WTC11 (cell line): ENCODE measurements at places on chromosomes 16 and 17. TPM values are rescaled to one million over a fixed set of nuclear protein-coding genes. Genes with fewer than 3 reads are reported as not detected.

FAM20A gene
- total RNA-seq: 1.3 to 5.8 TPM (median 2.0 TPM) in 3 replicates

OR1E1 gene
- total RNA-seq: not detected in 3 replicates

C17orf78 gene
- not detected in 3 replicates for total RNA-seq

CES5A gene
- not detected in 3 replicates for total RNA-seq

PRSS33 gene
- 0.18 to 0.44 TPM (median 0.24 TPM) in 3 replicates for total RNA-seq

STXBP4 gene
- 9.4 to 12.0 TPM (median 9.8 TPM) in 3 replicates for total RNA-seq

ALKBH5 gene
- 105 to 115 TPM (median 111 TPM) in 3 replicates for total RNA-seq

AHSP gene
- 0.60 to 0.81 TPM in 2 of 3 replicates, not detected in the other for total RNA-seq

OSBPL7 gene
- total RNA-seq: 8.2 to 13.5 TPM (median 10.7 TPM) in 3 replicates

CCDC78 gene
- total RNA-seq: 19.4 to 20.8 TPM (median 20.2 TPM) in 3 replicates

HOXB5 gene
- not detected in 3 replicates for total RNA-seq

CMIP gene
- total RNA-seq: 57.0 to 63.7 TPM (median 59.6 TPM) in 3 replicates

SEZ6 gene
- total RNA-seq: 1.4 to 3.0 TPM (median 1.6 TPM) in 3 replicates

CDH15 gene
- 0.41 to 0.76 TPM (median 0.46 TPM) in 3 replicates for total RNA-seq

TTYH2 gene
- total RNA-seq: 3.5 to 5.1 TPM (median 4.5 TPM) in 3 replicates

RNF157 gene
- total RNA-seq: 11.2 to 15.1 TPM (median 13.7 TPM) in 3 replicates

AXIN2 gene
- total RNA-seq: 35.0 to 37.3 TPM (median 37.0 TPM) in 3 replicates

APOBR gene
- total RNA-seq: 0.09 to 0.11 TPM in 2 of 3 replicates, not detected in the other

TP53TG3C gene
- not detected in 3 replicates for total RNA-seq

NEUROD2 gene
- total RNA-seq: not detected in 3 replicates

CRYBA1 gene
- total RNA-seq: not detected in 3 replicates

PRRT2 gene
- total RNA-seq: 20.5 to 25.3 TPM (median 23.6 TPM) in 3 replicates

MARCHF10 gene
- 0.48 to 1.0 TPM (median 0.73 TPM) in 3 replicates for total RNA-seq

KCNH6 gene
- total RNA-seq: 2.1 to 2.4 TPM (median 2.3 TPM) in 3 replicates

MEIOB gene
- total RNA-seq: 1.4 to 3.9 TPM (median 3.3 TPM) in 3 replicates

CHST4 gene
- total RNA-seq: 9.9 to 12.8 TPM (median 12.0 TPM) in 3 replicates

C1QTNF8 gene
- 0.13 to 0.16 TPM in 2 of 3 replicates, not detected in the other for total RNA-seq

MRM3 gene
- total RNA-seq: 23.1 to 25.0 TPM (median 24.3 TPM) in 3 replicates

FLOT2 gene
- total RNA-seq: 139 to 153 TPM (median 144 TPM) in 3 replicates

ARHGAP44 gene
- total RNA-seq: 22.7 to 23.8 TPM (median 22.8 TPM) in 3 replicates

C17orf113 gene
- 1.9 to 2.8 TPM (median 2.5 TPM) in 3 replicates for total RNA-seq

NAGS gene
- total RNA-seq: 6.1 to 8.6 TPM (median 7.6 TPM) in 3 replicates

TM4SF5 gene
- total RNA-seq: not detected in 3 replicates

CCDC154 gene
- total RNA-seq: 0.46 to 1.2 TPM (median 1.1 TPM) in 3 replicates

KRT23 gene
- total RNA-seq: not detected in 3 replicates

ZG16 gene
- not detected in 3 replicates for total RNA-seq

CAMKK1 gene
- total RNA-seq: 8.0 to 9.6 TPM (median 8.7 TPM) in 3 replicates
